ENCODE measurements at places on chromosomes 12 and 14.

DNA sequence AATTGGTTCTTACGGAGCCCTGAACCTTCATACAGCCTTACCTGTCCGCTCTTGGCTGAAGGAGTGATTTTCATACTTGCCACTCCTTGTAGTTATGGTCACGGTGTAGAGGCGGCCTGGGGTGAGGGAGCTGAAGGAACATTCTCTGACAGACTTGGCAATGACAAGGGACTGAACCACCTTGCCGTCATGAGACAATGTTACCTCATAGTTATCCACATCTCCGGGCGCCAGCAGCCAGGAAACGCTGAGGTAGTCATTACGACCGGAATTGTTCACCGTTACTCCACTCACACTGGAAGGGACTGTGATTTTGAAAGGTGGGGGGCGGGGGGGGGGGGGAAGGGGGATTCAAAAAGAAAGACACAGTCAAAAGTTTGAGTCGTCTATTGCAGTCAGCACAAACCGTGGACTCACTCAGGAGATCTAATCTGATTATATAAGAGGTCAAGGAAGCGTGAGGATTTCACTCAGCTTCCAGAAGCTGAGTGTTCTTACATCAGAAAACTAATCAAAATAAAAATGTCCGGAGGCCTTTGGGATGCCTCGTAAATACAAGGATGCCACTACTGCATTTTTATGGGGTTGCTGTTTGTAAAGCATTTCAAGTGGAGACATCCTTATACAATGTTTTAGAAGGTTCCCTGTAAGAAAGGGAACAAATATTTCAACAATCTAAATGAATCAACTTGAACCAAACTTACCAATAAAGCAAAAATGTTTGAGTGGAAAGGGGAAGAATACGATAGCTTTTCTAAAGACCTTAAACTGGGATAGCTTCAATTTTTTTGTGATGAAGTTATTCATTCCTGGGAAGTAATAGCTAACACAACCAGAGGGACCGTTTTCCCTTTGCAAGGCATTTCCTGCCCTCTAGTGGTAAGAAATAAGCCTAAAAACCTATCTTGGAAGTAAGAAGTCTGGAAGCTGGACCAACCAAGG, 60.6 kb downstream of the PTPRB start:
- DNase-seq: no peak

- no peak for DNase-seq
These were observed 505 bp downstream of the KCNC2 start for GRCh38 chr12:75208856-75209811.

DNA sequence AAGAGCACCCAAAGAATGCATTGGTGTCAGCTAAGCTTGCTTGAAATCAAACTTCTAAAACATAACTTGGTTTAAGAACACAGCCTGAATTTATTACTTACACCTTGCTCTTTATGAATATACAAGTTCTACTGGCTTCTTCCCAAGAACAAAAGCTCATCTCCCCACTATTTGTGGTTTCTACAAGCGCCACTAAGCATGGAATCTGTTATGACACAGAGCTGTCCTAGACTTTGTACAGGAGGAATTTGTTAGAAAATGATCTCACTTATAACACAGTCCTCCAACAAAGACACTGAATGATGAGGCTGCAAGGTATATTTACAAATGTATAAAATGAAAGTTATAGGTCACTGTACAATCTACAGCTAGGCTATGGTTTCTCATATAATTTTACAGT, 452.1 kb downstream of the BCAT1 start:
- no peak for DNase-seq

DNA sequence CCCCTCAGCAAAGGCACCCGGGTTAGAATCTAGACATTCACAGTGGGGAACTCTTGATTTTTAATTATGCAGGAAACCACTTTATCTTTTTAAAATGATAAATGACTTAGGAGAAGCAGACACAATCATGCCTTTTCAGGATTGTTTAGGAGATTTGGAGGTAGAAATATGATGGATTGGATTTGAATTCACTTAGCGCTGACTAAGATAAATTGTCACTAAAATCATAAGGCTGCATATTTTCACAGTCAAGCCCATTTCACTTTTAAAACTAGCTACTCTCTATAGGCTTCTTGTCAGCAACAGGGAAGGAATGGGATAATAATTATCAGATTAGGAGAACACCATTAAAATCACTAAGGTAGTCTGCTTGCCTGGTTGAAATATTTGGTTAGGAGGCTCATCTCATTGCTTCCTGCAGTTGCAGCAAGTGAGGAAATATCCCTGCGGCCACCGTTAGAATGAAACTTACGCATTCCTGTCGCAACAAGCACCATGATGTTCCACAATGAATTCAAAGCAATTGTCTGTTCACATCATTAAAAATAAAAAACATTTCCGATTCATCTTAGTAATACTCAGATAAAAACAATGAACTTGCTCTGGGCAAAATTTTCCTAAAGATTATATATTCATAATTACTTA, 31.9 kb downstream of the DACT1 start:
- DNase-seq: no peak

- DNase-seq: no peak
These were observed 45.8 kb downstream of the ARL6IP4 start for GRCh38 chr12:123026094-123026853.

DNA sequence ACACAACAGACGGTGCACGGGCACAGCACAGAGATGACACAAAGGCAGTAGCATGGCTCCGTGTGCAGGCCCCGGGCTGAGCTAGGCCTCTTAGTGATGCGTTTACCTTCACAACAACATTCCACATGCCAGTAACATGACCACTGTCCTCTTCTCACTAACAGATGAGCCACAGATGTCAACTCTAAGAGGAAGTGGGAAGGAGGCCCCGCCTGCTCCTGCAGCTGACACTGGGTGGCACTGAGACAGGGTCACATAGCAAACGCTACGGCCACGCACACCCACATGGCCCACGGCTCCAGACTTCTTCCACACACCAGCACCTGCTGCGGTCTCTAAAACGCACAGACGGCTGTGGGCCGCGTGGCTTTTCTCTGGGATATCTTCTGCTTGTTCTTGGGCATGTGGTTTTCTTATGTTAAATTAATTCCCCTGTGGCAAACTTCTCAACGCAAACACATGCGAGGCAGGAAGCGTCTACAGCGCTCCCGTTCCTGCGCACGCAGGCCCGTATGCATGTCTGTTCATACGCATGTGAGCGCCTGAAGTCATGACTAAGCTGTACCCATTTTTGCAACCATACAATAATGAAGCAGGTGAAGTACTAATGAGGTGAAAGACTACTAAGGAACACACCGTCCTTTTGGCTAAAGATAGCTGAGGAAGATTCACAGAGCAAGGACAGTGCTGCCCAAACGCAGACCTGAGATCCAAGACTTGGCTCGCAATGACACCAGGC, 26.8 kb downstream of the AMN start:
- no peak for DNase-seq

DNA sequence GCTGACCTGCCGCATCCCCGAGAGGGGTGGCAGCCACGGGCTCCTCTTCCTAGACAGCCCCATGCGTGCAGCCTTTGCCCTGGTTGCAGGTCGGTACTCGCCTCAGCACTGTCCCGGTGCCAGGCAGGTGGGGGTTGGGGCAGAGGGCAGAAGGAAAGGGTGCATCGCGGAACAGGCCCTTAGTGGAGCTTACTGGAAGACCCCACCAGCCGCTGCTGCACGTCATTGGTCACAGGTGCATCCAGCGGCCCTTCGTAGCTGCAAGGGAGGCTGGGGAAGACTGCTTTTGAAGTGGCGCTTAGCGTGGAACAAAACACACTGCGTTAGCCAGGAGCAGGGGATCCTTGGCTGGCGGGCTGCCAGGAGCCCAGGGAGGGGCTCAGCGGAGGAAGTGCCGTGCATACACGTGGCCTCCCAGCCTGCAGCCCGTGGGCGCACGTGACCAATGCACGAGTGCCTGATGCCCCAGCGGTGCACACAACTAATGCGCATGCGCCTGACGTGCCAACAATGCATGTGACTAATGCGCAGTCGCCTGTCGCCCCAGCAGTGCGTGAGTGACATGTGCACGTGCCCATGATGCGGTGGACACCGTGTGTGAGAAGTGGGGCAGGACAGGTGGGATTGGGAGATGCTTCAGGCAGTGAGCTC, 5.0 kb upstream of the EP400 start:
- no peak for DNase-seq

DNA sequence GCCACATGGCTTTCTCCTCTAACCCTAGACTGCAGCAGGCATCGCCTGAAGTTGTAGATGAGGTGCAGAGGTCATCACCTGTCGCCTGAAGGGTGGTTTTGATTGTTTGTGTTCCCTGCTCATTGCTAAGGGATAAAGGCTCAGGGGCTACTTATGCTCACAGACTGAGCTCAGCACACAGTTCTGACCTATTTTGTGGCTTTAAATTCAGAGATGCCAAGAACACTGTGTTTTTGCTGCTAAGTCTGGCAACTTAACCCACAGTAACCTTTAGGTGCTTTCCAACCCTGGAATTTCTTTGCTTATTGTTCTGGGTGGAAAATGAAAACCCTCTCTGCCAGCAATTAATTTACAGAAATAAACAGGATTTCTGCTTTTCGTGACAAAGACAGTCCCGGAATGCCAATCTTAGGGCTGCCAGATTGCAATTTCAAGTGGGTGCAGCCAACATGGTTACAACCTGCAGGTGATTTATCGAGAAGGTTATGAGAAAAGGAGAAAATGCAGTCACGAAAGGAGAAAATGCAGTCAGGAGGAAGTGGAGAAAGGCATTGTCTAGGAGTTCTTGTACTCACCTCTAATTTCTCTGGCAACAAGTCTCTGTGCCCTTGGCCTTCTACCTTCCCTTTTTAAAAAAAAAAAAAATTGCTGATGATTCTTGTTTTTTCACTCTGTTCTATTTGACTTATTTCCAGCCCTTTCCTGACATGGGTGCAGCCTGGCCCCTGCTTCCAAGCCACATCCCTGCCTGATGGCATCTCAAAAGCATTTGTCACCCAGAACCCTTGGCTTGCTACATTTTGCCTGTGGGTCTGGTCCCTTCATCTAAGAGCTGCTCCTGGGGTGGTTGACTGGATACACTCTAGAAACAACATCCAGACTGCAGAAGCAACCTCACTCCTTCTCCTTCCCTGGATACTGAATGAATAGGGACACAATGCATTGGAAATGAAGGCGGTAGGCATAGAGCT, 23.3 kb downstream of the NPC2 start:
- DNase-seq: no peak

GRCh38 chr14:99590746-99591555, 13.1 kb downstream of the CCDC85C start:
- no peak for DNase-seq

GRCh38 chr14:87566991-87567390, 426.0 kb downstream of the GALC start:
- no peak for DNase-seq

DNA sequence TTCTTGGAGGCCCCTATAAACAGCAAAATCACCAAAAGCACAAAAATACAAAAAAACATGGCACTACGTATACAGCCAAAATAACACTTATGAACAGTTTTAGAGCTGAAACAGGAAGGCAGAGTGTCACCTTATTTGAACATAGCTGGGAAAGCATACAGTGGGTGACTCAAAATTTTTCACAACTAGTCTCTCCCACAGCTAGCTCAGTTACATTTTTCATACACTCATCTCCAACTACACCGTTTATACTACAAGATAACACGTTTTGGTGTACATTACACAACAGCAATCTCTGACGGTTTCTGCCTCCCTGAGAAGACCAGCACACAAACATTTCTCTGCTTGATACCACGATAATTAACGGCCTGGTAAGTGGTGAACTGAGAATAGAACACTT, 2.9 kb downstream of the RAD52 start:
- DNase-seq: no peak

DNA sequence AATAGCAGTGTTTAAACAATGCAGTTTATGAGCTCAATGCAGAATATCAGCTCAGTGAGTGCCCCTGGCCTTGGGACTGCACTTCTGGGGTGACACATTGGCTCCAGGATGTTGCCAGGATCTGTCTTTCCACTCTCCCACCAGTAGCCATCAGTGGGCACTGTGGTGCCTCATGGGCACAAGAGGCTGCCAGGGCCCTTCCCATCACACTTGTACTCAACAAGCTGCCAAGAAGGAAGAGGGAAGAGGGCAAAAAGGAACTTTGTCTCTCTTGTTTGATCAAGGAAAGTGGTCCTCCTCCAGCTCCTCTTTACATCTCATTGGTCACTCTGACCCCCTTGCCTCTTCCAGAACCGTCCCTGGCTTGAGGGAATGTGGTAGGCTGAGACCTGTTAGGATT, 115.9 kb downstream of the AACS start:
- no peak for DNase-seq

DNA sequence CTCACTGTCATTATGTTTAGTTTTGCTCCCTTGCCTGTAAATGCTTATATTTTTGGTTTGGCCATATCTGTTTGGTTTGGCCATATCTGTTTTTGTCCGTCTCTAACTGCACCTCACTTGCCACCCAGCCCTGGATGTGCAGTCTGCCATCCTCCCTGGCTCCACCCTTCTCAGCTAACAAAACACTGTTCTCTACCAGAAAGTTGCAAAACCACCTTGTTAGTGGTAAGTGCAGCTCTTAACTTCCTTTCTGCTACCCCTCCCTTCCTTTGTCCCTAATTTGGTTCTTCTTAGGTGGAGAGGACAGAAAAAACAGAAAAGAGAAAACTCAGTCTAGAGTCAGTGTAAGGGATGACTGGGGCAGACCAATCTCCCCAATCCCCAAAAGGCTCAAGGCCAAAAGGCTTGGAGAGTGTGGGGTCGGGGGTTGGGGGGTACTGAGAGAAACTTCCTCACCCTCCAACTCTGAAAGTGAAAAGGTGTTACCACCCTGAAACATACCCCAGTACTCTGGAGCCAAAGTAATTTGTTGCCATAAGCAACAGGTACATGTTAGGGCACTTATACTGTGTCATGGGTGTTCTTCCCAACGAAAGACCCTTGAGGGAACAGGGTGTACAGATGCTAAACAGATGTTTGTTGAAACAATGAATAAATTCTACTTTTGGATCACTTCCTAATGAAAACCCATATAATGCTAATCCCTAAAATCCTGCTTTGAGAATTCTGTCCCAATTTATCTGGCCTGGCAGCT, 5.0 kb downstream of the BIN2 start:
- DNase-seq: no peak

- no peak for DNase-seq
These were observed 131.8 kb downstream of the ERC1 start for GRCh38 chr12:1122786-1123185.

- no peak for DNase-seq
These were observed 59.8 kb downstream of the MARK3 start for GRCh38 chr14:103444837-103445524.

GRCh38 chr12:106342397-106343213, 14.9 kb upstream of the POLR3B start:
- DNase-seq: no peak

GRCh38 chr14:101215927-101216326, 312.4 kb upstream of the RTL1 start:
- DNase-seq: no peak

- no peak for DNase-seq
These were observed 583.5 kb upstream of the TBX3 start for GRCh38 chr12:115267464-115267863.
